ENCODE measurements at places on chromosomes 12 and 14.

- DNase-seq, result no peak
Measured at GRCh38 chr14:105120056-105120455, 48.5 kb downstream of the JAG2 start.

- no peak for DNase-seq
Measured at GRCh38 chr12:65500091-65500900, 221.8 kb downstream of the MSRB3 start.

DNA sequence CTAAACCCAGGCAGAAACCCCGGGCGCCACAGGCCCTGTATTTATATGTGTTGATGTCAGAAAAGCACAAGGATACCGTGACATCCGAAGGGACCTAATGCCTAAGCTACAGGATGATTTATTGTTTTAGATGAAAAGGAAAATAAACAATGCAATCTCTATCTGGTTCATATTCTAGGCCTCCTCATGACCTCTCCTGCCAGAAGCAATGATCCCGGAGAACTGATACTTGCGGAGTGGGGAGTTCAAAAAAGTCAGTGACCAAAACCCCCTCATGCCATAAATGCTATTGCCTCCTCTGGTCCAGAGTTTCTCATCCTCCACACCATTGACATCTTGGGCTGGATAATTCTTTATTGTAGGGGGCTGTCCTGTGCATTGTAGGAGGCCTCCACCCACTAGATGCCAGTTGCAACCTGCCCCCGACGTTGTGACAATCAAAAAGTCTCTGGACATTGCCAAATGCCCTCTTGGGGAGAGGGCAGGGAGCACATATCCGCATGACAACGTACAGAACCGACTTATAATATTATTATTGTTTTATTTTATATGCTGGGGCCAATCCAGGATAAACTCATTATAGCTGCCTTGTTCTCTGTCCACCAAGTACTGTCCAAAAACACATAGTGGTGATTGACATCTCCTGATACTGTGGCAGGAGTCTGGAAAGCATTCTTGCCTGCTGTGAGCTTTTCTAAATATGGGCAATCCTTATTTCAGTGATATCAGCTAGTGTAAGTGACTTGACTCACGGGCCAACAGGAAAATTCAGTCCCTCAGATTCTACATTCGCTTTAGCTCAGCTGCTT is 1.1 kb upstream of the CSRP2 start:
- DNase-seq, result no peak

- no peak for DNase-seq
Measured at GRCh38 chr12:47066278-47067025, 13.0 kb upstream of the PCED1B start.

- DNase-seq, result no peak
Measured at GRCh38 chr12:94175763-94176668, 27.6 kb downstream of the PLXNC1 start.

DNA sequence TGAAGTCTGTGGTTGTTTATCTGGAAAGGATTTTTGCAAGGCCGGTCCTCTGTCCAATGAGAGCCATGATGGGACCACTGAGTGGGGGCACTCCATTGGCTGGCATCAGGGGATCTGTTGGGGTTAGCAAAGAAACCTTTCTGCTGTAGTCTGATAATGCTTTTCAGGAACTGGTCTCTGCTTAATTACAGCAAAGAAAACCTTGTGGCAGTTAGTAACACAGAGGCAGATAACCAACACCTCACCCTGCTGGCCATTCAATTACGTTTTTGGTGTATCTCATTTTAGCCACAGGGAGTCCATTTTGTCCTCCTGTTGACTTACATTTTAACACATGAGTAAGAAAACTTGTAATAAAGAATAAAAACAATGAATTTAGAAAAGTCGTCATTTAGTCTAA is 629.3 kb upstream of the MDGA2 start:
- no peak for DNase-seq

DNA sequence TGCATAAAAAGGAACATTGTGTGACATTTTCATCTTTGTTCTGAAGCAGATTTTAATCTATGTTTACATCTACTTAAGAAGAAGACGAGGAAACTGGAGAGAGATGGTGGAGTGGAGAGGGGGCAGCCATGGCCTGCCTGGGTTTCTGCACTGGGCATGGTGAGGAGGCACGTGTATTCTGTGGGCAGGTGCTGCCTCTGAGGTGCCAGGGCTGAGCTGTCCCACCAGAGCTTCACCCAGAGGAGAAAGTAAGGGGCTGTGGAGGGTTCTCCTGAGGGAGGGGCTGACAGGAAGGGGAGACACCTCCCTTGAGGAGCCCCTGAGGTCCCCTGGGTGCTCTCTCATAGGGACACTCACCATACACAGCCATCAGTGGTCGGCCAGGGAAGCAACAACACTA is 372.4 kb upstream of the OR4E1 start:
- no peak for DNase-seq
